ENCODE measurements at places on chromosomes 16 and 17. TPM values are rescaled to one million over a fixed set of nuclear protein-coding genes. Genes with fewer than 3 reads are reported as not detected.

The ACSM5 gene
- total RNA-seq: not detected

The ITPRIPL2 gene
- 14.6 TPM for total RNA-seq

The ZP2 gene
- not detected for total RNA-seq

The SLC13A2 gene
- 0.10 TPM for total RNA-seq

The IGSF6 gene
- total RNA-seq: not detected

The OR4D2 gene
- total RNA-seq: not detected

The MYH8 gene
- not detected for total RNA-seq

The GINS2 gene
- 32.5 TPM for total RNA-seq

The SPNS3 gene
- not detected for total RNA-seq

The SRCIN1 gene
- total RNA-seq: 2.9 TPM

The CMTM2 gene
- not detected for total RNA-seq
